ENCODE measurements at places on chromosomes 5 and 9.

- no peak for DNase-seq
These were observed 128.4 kb downstream of the DNAH5 start for GRCh38 chr5:13816126-13816525.

DNA sequence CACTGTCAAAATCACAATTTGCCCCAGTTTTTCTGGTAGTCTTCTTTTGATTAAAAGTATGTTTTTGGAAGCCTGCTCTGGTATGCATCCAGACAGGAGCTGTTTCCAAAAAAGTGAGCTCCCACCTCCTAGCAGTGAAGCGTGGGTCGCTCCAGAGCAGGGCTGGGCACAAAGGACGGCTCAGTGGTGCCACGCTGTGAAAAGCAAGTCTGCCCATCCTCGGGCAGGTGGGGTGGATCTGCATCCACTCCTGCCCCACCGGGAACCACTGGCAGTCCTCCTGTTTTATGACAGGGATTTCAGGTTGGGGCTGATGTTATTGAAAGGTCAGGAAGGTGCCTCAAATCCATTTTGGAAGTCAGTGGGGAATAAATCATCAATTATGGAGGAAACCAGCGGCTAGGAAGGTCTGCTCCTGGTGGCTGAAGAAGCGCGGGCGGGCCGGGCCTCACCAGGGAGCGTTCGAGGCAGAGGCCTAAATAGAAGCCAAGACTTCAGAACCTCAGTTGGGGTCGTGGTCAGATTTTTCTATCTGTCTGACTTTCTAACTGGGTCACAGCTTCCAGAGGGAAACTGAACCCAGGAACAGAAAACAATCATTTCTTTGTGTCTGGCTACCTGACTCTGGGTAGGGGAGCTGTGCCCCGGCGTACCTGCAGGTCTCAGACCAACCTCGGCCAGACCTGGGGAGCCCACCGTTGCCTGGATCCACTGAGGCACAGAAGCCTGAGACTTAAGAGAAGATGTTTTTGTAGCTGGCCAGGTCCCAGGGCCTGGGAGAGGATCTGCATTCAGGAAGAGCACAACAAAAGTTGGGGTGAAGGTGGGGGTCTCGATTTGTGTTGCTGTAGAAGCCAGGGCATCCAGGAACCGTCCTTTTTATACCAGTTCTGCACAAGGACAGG lies 168.1 kb downstream of the PAX5 start:
- DNase-seq: no peak

- DNase-seq: no peak
These were observed 26.4 kb downstream of the TNFSF15 start for GRCh38 chr9:114779352-114779845.

- DNase-seq: no peak
These were observed 16.6 kb downstream of the FAT2 start for GRCh38 chr5:151574444-151574996.

GRCh38 chr9:77887662-77888061 lies 143.9 kb downstream of the GNAQ start:
- no peak for DNase-seq

- no peak for DNase-seq
These were observed 723.3 kb upstream of the GRAMD2B start for GRCh38 chr5:125699860-125700259.

GRCh38 chr5:40402007-40402364 lies 277.7 kb upstream of the PTGER4 start:
- no peak for DNase-seq

Measured in H9 (cell line).